Activated naive CD8-positive, alpha-beta T cell treated with anti-CD3 and anti-CD28 coated beads for 36 hours (primary cell): ENCODE measurements at places on chromosomes 5 and 9. TPM values are rescaled to one million over a fixed set of nuclear protein-coding genes. Genes with fewer than 3 reads are reported as not detected.

Gene CD14
- 0.42 TPM for total RNA-seq

Gene SPATA31D1
- total RNA-seq: not detected

Gene SLC45A2
- not detected for total RNA-seq

Gene ATP10B
- not detected for total RNA-seq

Gene CORO2A
- 8.2 TPM for total RNA-seq

Gene AIF1L
- total RNA-seq: 0.92 TPM

Gene EQTN
- not detected for total RNA-seq

Gene RARS1
- 158 TPM for total RNA-seq

Gene SEMA6A
- not detected for total RNA-seq

Gene FGF1
- total RNA-seq: not detected

Gene GRXCR2
- not detected for total RNA-seq

Gene PRDM9
- not detected for total RNA-seq
